HEK293T (cell line): ENCODE measurements at places on chromosomes 16 and 17.

DNA sequence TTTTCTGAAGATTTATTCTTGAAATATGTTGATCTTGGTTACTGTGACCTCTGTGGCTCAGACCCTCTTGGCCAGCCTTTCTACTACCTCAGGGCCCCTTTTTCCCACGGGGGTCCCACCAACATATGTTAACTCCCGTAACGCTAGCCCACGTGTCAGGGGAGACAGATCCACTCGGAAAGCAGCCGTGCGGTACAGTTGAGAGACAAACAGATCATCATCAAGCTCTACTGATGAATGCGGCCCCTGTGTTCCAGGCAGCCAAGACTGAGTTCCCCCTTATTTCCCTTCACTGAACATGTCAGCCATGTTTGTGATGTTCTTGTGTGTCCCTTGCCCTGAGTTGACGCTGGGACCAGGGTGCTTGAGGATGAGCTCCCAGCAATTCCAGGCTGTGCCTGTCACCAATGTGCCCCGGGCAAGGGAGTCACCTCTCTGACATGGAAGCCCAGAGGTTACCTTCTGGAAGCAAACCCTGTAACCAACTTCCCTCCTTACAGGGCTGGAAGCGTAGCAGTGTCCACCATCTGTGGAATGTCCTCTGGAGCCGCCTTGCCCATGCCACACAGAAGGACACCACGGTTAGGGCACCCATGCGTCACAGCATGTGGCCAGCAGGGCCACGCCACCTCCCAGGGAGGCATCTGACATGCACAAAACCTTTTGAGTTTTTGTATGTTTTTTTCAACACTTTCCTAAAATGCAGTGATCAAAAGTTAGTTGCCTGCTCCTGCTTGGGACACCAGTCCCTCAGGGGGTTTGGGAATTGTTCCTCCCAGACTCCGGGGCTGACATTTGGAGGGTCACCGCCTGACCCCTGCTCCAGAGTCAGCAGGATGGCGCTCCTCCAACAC is 193.7 kb upstream of the CHMP6 start:
- no peak for DNase-seq

DNA sequence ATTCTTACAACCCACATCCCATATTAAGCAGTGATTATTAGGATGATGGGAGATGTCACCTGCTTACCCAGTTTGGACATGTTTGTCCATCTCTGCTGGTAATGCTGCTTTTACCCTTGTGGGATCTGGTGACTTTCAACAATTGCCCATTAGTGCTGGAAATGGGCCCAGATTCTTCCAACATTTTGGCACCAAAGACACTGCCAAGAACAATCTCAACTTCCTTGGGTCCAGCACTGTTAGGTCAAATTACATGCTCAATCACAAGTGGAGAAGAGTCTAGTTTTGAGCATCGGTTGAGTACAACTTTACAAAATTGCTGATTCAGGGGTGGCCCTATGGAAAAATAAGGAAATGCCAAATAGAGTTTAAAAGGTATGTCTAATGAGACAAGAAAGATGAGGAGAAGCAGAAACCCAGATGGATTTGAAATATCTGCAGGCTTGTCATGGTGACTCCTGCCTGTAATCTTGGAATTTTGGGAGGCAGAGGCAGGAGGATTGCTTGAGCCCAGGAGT is 13.0 kb upstream of the ZFP3 start:
- DNase-seq, result no peak

DNA sequence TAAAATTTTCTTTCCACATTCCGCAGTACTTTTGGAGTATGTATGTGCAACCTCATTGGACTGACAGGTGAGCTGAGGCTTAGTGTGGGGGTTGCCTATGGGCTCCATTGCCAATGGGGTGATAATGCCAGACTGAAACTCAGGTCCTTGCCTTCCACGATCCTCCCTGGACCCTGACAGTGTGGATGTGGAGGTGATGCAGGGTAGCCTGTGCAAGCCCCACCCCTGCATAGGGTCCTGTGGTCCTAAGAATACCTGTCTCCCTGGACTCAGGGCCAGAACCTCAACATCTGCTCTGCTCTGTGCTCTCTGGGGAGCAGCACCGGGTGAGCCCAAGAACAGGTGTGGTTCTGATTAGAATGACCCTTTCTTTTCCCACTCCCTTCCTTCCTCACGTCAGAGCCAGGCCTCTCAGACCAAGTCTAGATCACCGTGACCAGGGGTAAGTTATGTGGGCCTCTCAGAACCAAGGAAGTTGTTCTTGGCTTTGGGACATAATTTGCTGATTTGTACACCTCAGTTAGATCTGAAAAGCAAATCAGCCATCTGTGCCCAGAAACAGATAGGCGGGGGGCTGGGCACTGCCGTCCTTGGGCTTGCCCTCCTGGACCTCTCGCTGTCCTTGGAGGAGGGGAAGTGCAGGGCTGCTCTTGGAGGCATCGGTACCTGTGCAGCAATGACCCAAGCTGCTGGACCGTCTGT is 8.4 kb upstream of the TNS4 start:
- no peak for DNase-seq

DNA sequence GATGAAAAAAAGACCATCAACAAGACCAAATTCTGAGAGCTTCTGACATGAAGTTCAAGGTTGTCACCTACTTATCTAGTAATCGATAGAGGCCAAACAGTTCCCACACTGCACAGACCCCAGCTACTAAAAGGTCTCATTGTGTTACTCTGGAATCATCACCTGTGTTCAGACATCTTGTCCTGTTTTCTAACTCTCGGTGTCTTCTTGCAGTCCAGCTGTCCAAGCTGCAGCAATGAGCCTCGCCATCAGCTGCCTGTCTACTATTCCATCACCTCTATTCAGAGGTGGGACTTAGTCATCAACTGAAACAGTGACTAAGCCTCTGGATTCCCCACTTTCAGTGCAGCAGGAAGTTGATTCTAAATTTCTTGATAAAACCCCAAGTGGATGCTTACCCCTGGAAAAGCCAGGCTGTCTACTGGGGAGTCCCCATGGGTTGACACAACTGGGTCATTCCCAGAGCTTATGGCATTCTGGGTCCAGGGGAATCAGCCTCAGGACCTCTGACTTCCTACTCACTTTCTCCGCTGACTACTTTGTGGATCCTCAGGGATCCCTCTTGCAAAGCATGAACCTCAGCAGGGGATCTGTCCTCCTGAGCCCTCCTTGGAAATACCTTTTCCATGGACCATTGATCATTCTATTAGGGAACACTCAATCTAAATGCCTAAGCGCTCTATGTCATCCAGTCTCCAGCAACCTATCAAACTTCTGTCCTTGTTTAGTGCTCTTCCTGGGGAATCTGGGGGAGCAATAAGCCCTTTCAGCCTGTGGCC is 46.5 kb downstream of the HNF1B start:
- no peak for DNase-seq

DNA sequence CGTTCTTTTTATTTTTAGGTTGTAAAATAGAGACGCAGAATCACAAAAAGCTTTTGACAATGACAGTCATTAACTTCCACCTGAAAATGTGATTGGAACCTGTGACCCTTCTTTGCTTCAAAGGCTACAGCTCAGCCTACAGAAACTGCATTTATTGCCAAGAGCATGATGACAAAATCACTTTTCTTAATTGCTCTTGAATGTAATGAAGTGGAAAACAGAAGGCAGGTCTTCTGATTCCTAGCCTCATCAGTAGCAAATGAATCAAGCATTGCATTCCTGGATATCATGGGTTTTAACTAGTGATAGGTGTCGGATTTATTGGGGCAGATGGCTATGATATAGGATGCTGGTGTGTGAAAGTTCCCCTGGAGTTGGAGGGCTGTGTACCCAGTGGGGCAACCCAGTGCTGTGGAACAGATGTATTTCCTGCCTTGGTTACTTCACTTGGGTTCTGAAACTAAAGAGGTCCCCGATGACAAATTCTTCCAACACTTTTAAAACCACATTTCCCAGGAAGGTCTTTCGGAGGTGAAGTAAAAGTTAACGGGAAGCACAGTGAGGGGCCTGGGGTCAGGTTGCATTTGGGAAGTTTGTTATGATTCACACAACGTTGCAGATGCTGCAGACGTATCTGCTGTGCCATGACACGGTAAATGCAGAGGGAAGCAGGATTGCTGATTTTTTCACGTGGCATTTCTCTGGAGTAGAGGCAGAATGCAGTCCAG is 127.5 kb downstream of the HS3ST3A1 start:
- no peak for DNase-seq

GRCh38 chr17:36940313-36941264 is 3.3 kb downstream of the LHX1 start:
- no peak for DNase-seq

GRCh38 chr17:67676305-67676704 is 41.4 kb upstream of the NOL11 start:
- DNase-seq, result no peak

GRCh38 chr16:89311636-89312035 is 94.1 kb downstream of the ZNF778 start:
- DNase-seq, result no peak

DNA sequence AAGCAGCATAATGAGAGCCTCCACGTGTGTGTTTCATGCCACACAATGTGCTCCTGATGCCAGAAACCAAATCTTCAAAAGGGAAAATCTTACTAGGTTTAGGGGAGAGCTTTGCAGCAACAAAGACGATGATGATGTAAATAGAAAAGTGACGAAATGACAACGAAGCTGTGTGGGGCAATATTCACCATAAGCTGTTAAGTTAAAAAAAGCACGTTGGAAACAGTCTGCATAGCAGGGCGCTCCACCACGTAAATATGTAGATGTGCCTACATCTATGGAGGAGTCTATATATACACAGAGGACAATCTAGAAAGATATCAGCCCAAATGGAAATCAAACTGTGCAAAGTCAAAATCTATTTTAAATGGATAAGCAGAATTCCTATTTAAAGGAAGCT is 61.0 kb downstream of the RPH3AL start:
- DNase-seq, result no peak

- DNase-seq, result no peak
These were observed 74.3 kb downstream of the CA4 start for GRCh38 chr17:60224064-60224463.
